RPMI8226 (cell line): ENCODE measurements at places on chromosomes 11 and 22.

- no peak for DNase-seq
These were observed 308.8 kb downstream of the TBC1D22A start for GRCh38 chr22:47071078-47071806.

DNA sequence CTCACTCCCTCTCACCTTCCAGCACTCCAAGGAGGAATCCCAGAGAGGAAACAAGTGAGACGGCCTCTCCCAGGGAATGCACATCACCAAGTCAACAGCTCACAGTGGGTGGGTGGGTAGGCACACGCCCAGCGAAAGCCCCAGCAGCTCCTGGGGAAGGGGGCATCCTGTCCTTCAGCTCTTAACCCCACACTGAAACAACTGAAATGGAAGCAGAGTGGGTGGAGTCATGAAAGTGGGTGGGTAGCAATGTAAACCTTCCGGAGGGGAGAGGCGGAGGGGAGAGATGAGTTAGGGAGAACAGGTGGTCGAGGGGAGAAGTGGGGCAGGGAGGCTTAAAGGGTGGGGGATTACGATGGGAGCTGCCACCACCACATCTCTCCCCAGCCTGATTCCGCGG is 5.4 kb downstream of the MCHR1 start:
- DNase-seq: no peak

DNA sequence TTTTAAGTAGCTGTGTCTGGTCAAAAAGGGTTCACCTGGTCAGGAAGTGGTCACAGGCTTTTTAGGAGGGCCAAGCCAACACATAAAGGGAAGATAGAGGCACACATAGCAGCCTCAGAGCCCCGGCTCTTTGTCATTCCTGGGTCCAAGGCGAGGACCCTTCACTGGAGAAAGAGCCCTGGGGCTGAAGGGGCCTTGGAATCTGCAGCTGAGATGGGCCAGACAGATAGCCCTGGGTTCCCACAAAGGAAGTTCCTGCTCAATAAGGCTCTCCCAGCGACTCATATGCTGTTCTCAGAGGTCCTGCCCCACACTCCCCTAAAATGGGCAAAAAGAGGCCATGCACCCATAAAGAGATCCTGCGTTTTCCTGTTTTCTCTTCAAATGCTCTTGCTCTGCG is 77.7 kb downstream of the LINC01488 start:
- no peak for DNase-seq

DNA sequence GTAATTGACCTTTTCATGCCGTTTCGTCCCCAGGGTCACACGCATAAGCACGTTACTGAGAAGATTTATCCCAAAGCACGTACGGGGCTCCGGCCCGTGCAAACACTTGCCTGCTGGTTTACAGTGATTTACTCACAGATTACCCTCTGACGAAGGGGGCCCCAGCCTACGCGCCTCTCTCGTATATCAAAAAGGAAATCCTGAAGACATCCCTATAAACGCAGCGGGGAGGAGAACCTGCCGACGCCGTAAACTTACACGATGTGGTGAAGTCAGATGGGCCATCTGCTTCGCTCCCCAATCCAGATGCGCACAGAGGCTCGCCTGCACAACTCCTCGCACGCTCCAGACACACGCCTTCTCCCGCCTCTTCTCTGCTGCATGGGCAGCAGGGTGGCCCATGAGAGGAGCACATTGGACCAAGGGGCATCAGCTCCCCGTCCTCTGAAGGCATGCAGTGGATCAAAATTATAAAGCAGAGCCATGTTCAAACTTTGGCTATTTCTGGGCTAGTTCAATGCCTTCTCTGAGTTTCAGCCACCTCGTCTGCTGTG is 123.6 kb downstream of the MN1 start:
- DNase-seq: no peak

DNA sequence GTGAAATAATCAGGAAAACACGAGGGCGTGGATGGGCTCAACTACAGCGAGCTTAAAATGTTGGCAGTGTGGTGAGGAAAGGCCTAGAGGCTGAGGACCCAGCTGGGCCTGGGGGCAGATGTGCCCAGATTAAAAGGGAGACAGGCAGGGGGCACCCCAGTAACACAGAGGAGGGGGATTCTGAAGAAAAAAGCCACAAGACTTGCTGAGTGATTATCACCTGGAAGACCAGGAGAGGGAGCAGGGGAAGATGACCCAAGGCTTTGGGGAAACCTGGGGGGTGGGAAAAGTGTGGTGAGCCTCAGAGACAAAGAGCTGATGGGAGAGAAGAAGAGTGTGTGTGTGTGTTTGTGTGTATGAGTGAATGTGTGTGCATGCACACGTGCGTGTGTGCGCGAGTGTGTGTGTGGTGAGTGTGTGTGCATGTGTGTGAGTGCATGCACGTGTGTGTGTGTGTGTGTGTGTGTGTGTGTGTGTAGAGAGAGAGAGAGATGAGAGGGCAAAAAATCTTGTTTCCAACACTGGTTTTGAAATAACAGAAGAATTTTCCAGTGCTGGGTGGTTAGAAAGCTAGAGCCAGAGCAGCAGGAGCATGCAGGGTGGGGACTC is 500.5 kb downstream of the BUD13 start:
- DNase-seq: no peak

DNA sequence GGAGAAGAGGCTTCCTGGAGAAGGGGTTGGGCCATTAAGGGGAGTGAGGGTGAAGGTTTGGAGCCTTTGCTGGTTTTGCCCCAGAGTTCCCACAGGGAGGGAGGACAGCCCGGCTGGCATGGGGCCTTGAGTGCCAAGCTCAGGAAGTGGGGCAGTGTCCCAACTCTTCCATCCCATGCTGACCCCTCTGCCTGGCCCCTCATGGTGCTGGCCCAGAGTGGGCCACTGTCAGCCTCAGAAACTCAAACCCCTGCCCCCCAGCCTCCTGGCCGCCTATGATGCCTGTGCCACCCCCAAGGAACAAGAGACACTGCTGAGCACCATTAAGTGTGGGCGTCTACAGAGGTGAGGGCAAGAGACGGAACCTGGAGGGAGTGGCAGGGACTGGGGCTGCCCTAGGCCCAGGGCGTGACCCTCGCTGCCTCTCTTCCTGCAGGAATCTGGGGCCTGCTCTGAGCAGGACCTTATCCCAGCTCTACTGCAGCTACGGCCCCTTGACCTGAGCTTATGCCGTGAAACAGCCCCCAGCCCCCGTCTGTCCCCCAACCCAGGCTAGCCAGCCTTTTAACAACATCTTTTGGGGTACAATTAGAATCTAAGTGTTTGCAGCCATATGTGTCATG is 5.4 kb downstream of the MUS81 start:
- DNase-seq: no peak

DNA sequence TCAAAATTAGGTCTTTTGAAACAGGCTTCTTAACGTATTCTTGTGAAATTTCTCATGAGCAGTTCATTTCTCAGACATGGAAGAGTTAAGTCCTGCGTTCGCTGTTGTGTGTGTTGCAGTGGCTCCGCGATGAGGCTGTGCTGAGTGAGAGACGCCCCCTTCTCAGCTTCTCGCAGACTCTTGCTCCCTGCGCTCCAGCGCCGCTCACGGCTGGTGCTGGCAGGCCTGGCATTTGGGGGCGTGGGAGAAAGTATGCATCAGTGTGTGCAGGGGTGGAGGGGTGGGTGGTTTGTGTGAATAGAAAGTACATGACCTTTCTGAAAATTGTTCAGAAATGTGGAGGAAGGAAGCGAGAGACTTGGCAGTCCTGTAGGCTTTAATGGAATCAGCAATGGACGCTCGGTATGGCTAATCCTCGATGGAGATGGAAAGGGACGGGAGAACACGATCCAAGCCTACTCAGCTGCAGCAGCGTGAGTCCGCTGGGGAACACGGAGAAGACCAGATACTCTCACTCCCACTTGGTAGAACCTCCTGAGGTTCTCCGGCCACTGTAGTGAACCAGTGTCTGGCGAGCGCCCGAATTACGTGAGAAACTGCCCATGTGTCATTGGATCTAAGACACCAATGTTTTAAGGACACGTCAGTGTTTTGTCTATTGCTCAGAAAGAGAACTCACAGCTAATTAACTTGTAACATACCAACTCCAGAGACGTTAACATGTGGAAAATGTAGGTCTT is 5.9 kb downstream of the TAB1 start:
- no peak for DNase-seq

DNA sequence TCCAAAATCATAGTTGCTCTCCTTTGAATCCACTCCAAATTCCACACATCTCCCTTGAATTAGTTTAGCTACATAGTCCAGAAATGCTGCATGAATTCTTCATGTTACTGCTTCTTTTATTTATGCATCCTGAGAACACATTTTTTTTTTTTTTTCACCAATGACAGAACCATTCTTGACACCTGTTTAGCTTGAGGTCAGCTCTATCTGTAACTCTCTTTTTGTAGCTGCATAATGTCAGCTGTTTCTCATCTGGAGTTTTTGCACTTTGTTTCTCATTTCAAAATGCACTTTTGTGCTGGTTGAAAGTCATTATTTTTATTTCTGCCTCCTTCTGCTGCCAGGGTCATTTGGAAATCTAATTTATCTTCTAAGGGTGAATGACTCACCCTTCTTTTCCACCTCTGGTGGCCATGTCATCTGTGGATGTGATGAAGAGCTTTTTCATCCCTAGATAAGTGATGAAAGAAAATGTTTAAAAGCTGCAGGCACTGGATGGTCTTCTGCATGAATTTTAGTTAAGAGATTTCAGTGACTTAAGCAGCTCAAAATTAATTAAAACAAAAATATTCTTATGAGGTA is 93.7 kb downstream of the JRKL start:
- no peak for DNase-seq
